ENCODE measurements at places on chromosomes 1 and 21.

DNA sequence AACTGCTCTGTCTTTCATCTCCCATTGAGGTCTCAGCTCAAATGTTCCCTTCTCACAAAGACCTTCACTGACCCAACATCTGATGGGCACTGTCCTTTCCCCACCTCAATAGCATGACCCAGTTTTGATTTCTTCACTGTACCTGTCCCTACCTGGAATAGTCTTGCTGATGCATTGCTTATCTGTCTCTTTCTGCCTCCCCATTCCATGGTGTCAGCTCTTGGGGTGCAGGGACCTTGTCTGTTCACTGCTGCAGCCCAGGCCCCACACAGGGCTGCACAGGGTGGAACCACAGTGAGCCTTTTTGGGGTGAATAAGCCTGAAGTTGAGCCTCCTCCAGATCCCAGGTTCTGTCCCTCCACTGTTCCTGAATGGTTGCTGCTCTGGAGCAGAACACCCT, 414.9 kb downstream of the PTPRU start:
- DNase-seq = no peak

DNA sequence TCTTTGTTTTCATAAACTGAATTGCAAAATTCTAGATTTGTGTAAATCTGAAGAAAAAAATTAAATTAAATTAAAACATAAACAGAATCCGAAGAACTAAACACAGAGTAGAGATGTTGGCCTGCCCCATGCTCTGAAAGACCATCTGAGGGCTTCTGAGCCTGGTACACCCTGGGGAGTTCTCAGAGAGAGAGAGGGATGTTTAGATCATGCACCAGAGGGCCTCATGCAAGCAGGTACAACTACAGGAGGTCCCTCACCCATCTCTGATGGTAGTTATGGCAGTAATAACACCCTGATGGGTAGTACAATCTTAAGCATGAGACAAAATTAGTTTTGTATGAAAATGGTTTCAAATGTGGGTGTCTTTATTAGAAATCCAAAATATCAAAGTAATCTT, 127.7 kb downstream of the TGFB2 start:
- no peak for DNase-seq

DNA sequence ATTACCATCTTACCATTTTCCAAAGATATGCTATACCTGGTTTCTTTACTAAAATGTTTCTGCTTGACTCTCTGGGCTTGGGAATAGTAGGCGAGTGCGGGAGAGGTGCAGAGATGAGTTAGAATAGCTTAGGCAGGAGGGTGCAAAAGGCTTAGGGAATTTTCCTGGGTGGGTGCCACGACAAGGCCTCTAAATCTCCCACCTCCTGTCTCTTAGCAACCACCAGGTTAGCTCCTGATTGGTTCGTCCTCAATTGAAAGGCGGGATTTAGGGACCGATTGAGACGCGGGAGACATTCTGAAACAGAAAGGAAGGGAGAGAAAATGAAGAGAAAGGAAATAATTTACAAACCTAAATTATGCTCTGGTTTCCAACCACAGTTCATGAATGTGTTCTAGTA, 3.1 kb downstream of the ACKR1 start:
- DNase-seq = no peak

DNA sequence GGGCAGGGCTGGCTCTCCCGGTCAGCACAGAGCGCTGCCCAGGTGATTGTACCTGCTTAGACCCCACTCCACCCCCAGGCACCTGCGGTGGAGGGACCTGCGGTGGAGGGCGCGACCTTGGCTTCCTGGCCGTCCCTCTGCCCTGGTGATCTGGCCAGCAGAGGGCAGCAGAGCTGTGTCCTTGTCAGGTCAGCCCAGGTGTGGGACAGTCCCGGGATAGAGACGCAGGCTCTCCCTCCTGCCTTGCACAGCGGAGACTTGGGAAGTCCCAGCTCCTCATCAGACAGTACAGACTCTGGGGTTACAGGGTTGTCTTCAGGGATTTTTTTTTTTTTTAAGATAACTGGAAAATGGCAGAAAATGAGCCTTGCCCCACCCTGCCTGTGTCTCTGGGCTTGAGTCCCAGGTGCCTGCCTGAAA, 10.0 kb downstream of the SLX9 start:
- DNase-seq = peak; percentile 65

- no peak for DNase-seq
Measured at GRCh38 chr1:150256198-150256553, 1.4 kb upstream of the CA14 start.
